Umbilical cord (tissue), 2 donors: ENCODE measurements at places on chromosomes 12 and 14. TPM values are rescaled to one million over a fixed set of nuclear protein-coding genes. Genes with fewer than 3 reads are reported as not detected.

STON2 gene
- 14.0 TPM for total RNA-seq

COL2A1 gene
- total RNA-seq, result 0.48 TPM

DNA sequence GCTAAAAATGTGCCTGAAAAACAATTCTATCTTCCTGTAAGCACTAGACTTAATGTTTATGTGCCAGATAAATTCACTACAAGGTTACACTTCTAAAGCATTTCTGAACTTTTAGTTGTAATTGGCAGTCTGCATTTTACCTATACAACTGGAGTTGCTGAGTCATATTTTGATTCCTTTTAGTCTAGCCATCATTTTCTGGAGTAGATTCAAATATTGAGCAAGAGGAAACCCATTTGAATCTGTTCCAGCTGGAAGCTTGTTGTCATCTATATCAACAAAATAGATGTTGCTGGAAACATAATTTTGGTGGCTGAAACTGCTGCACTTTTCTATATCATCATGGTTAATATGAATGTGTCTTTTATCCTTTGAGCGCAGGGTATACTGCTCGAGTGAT lies 122.2 kb upstream of the CCDC175 start:
- no peak for DNase-seq

DNA sequence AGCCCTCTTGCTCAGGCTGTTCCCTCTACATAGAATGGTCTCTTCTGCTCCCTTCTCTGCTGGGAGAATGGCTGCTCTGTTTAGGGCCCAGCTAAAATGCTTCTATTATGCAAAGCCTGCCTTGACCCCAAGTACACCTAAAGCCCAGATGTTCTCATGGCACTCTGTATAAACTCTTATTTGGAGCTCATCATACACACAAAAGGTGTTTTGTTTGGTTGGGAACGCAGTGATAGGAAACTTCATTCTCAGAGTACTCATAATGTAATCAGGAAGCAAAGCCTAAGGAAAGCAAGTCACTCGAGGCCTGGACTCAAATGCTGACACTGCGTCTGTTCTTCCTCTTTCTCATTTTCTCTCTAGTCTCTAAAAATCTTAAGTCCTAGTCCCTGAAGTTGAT lies 38.2 kb upstream of the SYCP3 start:
- peak; percentile 23 for DNase-seq

GRCh38 chr14:21498540-21499526 lies 12.3 kb downstream of the METTL3 start:
- DNase-seq, result peak; percentile 32

GRCh38 chr12:54983536-54984101 lies 943 bp downstream of the TESPA1 start:
- no peak for DNase-seq

GRCh38 chr12:52850681-52851080 lies 1.9 kb upstream of the KRT78 start:
- no peak for DNase-seq

DNA sequence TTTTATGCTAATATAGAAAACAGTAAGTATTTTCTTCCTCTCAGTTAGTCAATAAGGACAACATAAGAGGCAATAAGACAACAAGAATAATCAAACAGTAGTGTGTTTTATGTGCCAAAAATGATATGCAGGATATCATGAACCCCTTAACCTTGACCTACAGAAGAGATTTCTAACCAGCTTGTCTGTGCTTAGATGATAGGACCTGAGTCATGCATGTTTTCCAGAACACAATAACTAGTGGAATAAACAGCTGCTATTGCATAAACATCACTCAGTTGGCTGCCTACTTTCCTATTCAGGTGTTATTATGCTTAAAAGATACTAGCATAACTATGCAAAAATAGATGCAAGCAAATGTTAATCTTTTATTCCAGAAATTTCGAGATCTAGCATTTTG lies 282.5 kb downstream of the PRKD1 start:
- DNase-seq, result no peak

GRCh38 chr14:76480426-76480825 lies 104.5 kb downstream of the ESRRB start:
- no peak for DNase-seq

GRCh38 chr12:28925719-28926376 lies 223.2 kb upstream of the FAR2 start:
- no peak for DNase-seq

DNA sequence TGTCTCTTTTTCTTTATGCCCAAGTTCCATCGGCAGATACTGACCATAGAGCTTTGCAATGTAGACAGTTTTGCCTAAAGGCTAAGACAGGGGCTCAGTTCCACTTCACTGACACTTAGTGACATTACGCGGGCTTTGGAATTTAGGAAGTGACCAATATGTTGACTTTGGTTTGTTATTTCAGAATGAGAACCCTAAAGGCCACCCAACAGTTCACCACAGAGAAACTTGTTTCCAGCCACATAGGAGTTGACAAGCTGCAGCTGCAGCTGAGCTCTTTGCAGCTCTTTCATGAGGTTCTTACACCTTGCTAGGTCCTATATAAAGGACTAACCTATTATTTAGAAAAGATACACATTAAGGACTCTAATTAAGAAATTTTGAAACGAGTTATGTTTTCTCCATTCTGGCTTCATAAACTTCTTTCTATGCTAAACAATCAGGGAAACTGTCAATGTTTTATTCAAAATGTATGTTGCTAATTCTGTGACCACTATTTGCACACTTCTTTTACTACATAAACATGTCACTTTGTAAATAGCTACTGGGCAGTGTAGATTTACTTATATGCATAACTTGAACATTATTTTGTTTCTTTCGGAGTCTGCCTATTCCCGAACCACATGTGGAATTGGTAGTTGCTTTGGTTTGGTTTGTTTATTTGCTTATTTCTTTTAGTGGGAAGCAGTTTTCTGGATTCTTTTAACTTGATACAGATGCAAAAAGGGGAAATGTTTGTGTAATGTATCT lies 18.5 kb upstream of the KLRD1 start:
- no peak for DNase-seq

DNA sequence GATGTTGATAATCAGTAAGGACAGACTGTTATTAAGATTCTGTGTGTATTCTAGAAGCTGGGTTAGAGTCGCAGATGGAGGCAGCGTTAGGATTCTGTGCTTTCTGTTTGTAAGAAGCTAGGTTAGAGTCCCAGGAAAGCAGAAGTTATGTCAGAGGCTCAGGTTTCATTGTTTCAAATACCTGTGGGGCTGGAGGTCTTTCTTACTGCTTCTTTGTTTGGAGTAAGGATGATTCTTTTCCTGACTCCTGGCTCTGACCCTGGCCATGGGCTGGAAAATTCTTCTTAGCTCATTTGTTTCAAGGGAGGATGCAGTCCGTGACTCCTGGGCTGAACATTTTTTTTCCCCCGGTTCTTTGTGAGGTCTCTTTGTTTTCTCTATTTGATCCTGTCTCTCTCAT lies 5.2 kb downstream of the MUCL1 start:
- no peak for DNase-seq

DNA sequence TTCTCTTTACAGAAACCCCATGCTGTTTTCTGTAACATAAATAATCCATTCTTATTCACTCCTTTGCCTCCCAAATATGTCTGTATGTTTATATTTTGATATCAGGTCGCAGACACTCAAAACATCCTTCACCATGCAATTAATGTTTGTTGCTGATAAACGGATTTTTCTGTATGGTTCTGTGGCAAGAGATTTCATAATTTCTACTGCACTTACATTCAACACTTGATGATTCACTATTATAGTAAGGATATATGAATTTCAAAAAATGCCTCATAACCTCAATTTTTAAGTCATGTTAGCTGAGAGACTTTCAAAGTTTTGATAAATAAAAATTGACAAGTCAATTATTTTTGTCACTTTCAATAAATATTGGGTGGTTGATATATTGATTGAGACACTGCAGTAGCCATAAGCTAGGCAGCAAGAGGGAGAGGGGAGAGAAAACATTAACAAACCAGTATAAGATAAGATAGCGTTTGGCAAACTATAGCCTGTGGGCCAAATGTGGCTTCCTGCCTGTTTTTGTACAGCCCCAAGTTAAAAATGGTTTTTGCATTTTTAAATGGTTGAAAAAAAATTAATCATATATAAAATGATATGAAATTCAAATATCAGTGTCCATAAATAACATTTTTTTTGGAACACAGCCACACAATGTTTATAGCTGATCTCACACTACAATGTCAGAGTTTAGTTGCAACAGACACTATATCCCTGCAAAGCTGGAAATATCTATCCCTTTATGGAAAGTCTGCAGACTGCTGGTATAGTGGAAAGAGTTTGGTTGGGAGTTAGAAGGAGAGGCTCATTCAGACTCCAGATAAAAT lies 18.3 kb downstream of the ALDH6A1 start:
- DNase-seq, result no peak
